ENCODE measurements at places on chromosomes 5 and 9. TPM values are rescaled to one million over a fixed set of nuclear protein-coding genes. Genes with fewer than 3 reads are reported as not detected.

ENTPD8 gene
- total RNA-seq: 1.6 TPM

DND1 gene
- total RNA-seq: 2.8 TPM

GFRA3 gene
- 0.83 TPM for total RNA-seq

BAAT gene
- total RNA-seq: 18.6 TPM

DNA sequence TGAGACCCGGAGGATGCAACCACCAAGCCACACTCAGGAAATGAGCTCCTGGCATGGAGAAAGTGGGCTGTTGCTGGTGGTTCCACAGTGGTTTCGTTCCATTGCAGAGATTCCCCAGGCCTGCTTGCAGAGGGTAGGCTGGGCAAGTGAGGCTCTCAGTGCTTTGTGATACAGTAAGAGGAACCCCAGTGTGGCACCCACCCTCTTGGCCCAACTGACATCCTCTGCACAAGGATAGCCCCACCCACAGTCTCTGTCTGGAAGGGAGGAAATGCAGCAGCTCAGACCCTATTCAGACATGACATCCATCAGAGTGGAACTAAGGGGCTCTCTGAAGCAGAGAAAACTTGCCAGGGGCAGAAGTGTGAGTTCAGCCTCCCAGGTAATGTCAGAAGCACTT, 69.6 kb upstream of the FSTL4 start:
- DNase-seq: no peak

GRCh38 chr9:93119953-93120845, 13.9 kb downstream of the NINJ1 start:
- DNase-seq: peak; percentile 88

DNA sequence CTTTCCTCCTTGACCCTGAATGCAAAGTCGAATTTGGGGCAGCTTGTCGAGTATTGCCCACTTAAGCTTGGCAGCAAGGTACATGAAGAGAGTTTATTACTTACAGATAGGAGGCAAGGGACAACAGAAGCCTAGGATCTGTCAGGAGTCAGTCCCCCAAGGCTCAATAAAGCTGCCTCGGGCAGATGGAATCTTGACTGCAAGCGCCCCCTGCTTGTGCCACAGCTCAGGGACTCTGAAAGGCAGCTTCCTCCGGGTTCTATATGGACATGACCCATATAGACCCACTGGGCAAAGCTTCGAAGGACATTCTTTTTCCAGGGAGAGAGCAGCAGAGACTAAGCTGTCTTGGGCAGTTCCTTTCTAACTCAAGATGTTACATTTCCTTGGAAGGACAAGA, 971.5 kb downstream of the EFNA5 start:
- DNase-seq: no peak
